ENCODE measurements at places on chromosomes 12 and 14.

GRCh38 chr12:1915082-1915968 lies 3.1 kb downstream of the CACNA2D4 start:
- no peak for DNase-seq

DNA sequence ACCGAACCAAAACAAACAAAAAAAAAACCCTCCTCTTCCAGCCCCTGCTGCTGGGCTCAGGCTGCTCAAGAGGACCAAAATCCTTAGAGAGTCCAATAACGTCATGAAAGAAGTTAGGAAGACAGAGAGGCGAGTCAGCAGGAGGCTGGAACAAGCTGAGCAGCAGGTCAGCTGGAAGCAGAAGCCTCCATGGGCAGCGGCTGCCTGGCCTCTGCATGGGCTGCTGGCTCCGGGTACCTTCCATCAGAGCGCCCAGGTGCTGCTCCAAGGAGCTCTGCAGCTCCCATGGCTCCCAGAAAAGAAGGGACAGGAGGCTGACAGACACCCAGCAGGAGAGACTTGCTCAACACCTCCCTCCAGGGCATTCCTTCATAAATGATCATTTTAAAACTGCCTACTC lies 3.2 kb upstream of the KRT2 start:
- peak; percentile 50 for DNase-seq

- DNase-seq: no peak
Measured at GRCh38 chr12:129494766-129495165, 409.1 kb downstream of the TMEM132D start.

DNA sequence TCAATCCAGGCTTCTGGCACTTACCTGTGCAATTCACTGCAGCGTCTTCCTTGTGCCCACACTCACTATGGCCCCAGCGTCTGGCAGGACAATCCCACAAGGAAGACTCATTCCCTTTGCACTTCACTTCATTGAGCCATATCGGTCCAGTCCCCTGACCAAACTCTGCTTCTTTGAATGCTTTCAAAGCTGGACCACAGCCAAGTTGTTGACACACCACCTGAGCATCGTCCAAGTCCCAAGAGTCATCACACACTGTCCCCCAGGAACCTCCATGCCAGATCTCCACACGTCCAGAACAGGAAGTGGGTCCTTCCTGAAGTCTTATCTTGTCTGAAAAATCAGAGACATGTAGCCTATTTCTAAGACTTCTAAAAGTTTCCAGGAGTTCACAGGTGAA lies 20.2 kb downstream of the CD163 start:
- DNase-seq: peak; percentile 12

GRCh38 chr12:26028953-26029735 lies 70.7 kb downstream of the RASSF8 start:
- DNase-seq: peak; percentile 64

DNA sequence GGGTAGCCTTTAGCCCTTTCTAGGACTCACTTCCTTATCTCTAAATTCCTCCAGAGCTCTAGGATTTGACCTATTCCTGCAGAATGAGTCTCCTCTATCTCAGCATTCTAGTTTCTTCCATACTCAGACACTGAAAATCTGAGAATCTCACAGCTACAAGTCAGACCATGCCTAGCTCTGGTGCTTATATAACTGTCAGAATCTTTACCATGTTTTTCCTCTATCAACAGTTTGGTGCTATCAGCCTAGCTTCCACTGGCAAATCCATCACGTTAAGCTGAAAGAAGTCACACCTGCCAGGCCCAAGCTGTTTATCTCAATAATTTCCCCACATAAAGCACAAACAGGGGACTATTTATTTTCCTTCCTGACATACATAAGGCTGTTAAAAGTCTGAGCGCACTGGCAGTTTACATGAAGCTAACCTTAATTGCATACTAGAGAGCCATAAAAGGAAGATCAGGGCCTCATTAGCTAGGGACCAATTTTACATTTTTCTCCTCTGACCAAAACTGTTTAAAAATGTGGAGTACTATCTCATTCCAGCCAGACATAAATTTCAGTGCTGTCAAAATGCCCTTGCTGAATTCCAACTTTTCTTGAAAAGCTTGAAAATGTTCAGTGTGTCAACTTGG lies 270.5 kb downstream of the C12orf75 start:
- no peak for DNase-seq

- DNase-seq: no peak
Measured at GRCh38 chr12:123242116-123242904, 9.1 kb downstream of the MTRFR start.

DNA sequence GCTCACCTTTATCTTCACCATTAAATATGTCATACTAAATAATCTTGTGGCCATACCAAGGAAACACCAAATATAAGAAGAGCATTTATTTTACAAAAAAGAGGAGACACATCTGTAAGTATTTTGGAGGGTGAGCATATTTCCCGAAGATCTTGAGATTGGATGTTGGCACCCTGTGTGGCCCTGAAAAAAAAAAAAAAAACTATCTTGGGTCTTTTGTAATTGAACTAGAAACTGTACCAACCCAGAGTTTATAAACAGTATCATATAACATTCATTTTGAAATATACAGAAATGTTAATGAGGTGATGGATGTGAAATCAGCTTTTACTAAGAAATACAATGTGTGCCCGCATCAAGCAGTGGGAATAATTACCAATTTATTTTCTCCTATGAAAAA lies 104.0 kb upstream of the FRMD6 start:
- no peak for DNase-seq

- DNase-seq: peak; percentile 73
Measured at GRCh38 chr14:103520657-103521437, 1.8 kb downstream of the CKB start.

DNA sequence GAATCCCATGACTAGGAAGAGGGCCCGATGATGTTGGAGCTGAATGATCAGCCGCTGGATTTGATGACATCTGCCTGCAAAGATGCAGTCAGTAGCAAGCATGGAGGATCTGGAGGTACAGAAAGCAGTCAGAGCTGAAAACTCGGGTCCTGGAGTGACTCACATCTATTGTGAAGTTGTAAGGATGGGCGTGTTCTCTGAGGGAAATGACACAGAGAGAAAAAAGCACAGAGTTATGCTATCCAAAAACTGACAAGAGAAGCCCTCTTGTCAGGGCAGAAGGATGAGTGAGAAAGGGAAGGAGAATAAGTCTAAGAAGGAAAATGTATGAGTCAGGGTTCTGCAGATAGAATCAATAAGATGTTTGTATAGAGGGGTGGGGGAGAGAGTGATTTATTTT lies 380.4 kb upstream of the CCDC196 start:
- DNase-seq: peak; percentile 40

Data from kidney tubule cell (primary cell).